Thoracic aorta (tissue), 2 donors: ENCODE measurements at places on chromosomes 3 and 15. TPM values are rescaled to one million over a fixed set of nuclear protein-coding genes. Genes with fewer than 3 reads are reported as not detected.

DNA sequence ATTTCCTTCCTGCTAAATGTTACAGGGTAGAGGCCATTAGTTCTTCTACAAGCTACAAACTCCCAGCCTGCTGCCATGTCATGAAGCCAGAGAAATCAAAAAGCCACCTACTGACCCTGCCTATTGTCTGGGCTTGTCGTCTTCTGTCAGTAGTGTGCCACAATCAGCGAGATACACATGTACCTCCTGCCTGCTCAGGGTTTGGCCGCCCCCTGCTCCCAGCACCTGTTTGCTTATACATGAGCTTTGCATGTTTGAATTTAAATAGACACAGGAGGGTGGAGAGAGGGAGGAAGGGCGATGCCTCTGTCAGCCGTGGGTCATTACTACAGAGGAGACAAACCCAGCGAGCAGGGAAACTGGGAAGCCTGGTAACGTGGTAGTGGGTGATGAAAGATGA, 106.1 kb downstream of the ROBO2 start:
- DNase-seq, result no peak

- DNase-seq, result no peak
Observed at GRCh38 chr3:171896316-171896715, 53.2 kb downstream of the TMEM212 start.

- DNase-seq, result no peak
Observed at GRCh38 chr3:8996681-8997121, 33.4 kb upstream of the RAD18 start.

DNA sequence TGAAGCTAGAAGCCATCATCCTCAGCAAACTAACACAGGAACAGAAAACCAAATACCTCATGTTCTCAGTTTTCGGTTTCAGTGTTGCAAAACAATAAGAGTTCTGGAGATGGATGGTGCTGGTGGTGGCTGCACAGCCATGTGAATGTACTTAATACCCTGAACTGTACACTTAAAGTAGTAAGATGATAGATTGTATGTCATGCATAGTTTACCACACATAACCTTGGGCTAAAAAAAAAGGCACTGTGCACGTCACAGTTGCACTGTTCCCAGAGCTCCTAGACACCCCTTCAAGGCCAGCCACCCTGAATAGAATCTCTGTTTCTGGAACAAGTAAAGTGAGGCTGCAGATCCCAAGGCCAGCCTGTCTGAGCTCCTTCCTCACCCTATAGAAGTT, 243.3 kb upstream of the IGF1R start:
- DNase-seq, result no peak

DNA sequence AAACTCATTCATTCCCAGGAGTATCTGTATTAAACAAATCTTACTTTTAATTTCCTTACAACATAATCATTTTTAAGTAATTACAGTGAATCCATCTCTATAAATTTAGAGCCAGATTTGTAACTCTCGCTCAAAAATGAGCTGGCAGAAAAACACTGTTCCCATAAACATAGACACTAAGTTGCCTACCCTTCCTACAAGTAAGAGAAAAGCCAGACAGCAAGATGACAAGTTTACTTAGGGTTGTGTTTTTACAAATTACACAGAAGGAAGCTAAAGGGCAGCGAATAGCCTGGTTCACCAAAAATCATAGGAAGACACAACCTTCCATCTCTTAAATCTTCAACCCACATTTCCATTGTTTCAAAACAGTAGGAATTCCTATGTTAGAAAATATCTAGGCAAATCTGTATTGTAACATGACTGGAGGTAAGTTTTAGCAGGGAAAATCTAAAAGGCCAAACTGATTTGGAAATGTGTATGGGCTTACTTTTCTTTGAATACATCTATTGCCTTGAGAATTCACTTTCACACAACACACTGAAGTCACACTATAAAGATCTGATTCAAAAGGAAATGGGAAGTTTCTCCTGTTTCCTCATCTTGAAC, 21.7 kb downstream of the HERC1 start:
- DNase-seq, result no peak

DNA sequence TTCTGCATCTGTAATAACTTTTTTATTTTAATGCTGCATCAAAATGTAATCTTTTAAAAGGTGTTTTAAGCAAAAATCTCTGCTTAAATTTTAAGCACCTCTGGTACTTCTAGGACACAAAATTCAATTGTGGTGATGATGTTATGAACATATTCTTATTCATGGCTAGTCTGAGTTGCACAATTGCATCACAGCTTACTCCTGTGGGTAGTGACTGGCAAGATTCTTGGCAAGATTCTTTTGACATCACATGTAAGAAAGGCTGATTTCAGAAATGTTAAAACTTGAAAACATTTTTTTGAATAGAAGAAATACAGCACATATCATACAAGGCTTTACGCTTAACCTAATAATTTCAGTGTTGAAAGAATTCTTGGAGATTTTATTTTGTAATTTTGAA, 35.7 kb downstream of the IQCH start:
- no peak for DNase-seq

- DNase-seq, result no peak
Observed at GRCh38 chr15:33468740-33469139, 158.0 kb downstream of the RYR3 start.

- DNase-seq, result no peak
Observed at GRCh38 chr15:41024131-41024530, 70.9 kb downstream of the CHAC1 start.

GRCh38 chr3:115843206-115843605, 219.9 kb downstream of the GAP43 start:
- no peak for DNase-seq

Gene OPA1
- 43.8 TPM for total RNA-seq

Gene HTR3E
- total RNA-seq, result not detected
